ENCODE measurements at places on chromosomes 2 and 18.

- no peak for DNase-seq
Observed at GRCh38 chr2:231931481-231931915, 5.3 kb upstream of the NPPC start.

DNA sequence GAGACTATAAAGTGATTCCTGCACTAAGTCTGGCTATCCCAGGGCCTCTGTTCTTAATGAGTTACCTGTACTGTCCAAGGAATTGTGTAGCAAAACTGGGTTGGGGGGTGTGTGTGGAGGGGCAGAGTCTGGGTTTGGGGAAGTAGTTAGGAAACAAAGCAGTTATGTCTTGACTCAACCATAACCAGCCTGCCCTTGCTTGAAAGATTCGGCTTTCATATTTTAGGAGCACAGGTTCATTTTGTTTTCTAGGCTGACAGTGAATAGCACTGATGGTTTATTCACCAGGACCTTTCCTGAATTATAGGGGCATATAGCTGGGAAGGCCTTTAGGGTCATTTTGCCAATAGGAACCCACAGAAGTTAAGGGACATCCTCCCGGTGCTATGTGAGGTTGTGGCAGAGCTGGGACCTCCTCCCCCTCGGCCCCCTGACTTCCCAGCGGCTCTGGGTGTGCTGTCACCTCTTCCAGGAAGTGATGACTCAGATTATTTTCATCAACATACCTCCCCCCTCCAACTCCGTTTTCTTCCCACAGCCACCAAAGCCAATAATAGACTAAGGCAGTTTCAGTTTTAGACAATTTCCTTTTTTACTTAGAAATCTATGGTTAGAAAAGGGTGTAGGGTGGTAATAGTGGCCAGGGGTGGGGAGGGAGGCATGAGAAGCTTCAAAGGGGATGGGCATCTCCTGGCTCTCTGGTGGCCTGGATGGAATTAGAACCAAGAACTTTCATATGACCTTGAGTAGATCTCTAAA is 44.8 kb downstream of the SETBP1 start:
- peak; percentile 58 for DNase-seq

GRCh38 chr2:341017-341542 is 53.2 kb upstream of the ALKAL2 start:
- DNase-seq = no peak

DNA sequence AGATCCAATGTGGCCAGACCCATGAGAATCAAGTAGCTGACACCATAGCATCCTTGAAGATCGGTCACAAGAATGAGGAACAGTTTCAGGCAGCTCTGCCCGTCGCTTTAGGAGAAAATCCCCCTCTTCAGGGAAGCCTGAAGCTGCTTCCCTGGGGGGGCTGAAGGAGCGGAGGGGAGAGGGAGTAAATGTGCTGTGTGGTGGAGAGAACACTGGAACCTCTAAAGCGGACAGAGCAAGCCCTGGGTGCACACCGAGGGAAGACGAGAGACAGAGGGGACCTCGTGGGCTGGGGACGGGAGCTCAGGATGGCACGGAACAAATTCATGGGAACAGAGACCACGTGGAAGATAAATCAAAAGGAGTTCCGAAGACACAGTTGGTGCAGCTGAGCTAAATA is 154.3 kb downstream of the NDUFA10 start:
- no peak for DNase-seq

DNA sequence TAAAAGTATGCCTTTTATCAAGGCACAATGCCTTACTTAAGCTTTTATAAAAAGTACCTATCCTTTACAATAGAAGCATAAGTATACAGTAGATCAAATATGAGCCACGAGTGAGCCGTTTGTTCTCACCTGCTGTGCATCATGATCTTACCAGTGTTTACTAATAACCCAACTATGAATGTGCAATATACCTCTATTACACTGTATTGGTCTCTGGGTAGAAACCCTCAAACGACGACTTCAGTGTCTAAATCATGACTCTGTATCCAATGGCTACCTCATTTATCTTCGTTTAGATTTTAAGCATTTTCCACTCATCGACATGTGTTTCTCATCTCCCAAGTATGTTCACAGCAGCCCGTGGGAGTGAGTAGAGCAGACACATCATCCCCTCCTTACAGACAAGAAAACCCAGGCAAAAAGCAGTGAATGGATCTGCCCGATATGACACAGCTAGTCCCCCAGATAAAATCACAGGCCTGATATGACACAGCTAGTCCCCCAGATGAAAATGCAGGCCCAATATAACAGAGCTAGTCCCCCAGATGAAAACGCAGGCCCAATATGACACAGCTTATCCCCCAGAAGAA is 279.8 kb downstream of the TNS1 start:
- no peak for DNase-seq
